A549 treated with DMSO at 1 μM for 4 hours (cell line): ENCODE measurements at places on chromosomes 12 and 14. TPM values are rescaled to one million over a fixed set of nuclear protein-coding genes. Genes with fewer than 3 reads are reported as not detected.

GLIPR1L1 gene
- total RNA-seq = not detected in 5 replicates

ACOT6 gene
- total RNA-seq = not detected in 5 replicates

CLEC1B gene
- total RNA-seq = not detected in 5 replicates

FBXO21 gene
- 38.1 to 49.5 TPM (median 44.6 TPM) in 5 replicates for total RNA-seq

ADAMTS20 gene
- not detected in 5 replicates for total RNA-seq

GPR162 gene
- total RNA-seq = 0.39 to 0.93 TPM (median 0.47 TPM) in 5 replicates

RASAL1 gene
- total RNA-seq = 0.24 to 0.42 TPM (median 0.32 TPM) in 5 replicates

TMPRSS12 gene
- not detected in 5 replicates for total RNA-seq

OR6C70 gene
- total RNA-seq = not detected in 5 replicates

GLI1 gene
- total RNA-seq = 9.3 to 13.8 TPM (median 11.2 TPM) in 5 replicates
